ENCODE measurements at places on chromosomes 4 and X.

DNA sequence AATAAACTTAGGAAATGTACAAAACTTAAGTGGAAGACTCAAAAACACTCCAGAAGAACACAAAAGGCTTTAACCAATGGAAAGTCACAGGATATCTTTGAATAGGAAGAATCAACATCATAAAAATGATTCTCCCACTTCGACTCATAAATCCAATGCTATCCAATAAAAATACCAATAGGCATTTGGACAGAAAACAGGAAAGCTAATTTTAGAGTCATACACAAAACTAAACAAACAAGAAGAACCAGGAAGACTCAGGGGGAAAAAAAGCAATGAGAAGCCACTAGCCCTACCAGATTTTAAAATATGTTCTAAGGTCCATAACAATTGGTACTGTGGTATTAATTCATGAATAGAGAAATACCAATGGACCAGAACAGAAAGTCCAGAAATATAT is 28.2 kb downstream of the SLC9A7 start:
- DNase-seq: no peak

DNA sequence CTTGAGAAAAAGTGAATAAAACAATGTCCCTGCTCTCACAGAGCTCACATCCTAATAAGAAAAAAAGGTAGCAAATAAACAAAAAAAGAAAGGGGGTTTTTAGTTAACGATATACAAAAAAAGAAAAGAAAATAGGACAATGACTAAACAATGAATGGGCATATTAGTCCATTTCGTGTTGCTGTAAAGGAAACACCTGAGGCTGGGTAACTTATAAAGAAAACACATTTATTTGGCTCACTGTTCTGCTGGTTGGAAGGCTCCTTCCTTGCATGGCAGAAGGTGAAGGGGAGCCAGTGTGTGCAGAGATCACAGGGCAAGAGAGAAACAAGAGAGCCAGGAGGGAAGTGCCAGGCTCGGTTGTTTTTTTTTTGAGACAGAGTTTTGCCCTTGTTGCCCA is 4.7 kb upstream of the KLF3 start:
- DNase-seq: no peak

DNA sequence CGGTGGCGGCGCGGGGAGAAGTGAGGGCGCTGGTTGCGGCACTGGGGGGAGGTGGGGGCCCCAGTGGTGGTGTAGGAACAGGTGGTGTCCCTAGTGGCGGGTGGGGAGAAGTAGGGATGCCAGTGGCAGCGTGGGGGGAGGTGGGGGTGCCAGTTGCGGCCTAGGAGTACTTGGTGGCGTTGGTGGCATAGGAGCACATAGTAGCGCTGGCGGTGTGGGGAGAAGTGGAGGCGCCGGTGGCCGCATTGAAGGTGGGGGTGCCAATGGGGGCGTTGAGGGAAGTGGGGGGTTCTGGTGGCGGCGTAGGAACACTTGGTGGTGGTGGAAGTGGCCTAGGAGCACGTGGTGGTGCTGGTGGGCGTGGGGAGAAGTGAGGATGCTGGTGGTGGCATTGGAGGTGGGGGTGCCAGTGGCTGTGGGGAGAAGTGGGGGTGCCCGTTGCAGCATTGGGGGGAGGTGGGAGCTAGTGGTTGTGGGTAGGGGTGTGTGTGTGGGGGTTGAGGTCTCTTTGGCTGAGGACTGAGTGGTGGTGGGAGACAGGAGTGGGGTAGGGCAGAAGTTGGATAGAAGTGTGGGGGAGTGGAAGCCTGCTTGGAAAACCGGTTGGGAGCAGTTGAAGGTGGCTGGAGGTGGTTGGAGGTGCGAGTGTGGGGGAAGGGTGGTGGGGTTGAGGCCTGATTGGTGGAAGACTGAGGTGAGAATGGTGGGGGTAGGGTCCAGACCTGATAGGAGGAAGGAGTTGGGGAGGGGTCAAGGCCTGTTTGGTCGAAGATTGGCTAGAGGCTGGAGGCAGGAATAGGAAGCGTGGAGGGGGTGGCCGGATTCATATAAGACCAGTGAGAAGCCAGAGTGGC is 1.1 kb downstream of the GCNA start:
- DNase-seq: no peak

DNA sequence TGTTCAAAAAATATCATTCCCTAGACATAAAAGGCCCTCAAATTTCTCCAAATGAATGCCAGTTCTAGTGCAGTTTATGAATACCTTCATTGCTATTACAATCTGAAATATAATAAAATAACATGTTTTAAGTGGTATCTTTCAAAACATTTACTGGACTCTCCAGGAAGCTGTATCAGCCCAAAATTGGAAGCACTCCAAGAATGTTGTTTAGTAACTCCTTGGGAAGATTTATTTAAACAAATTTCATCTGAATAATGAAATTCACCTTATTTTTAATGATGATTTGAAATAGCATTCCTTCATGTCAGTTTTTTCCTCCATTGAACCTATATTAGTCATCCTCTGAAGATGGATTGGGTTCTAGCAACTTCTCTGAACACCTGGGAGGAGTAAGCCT is 217.2 kb upstream of the PCDH18 start:
- DNase-seq: no peak

- peak; percentile 23 for DNase-seq
Measured at GRCh38 chr4:150782311-150782710, 200.4 kb downstream of the MAB21L2 start.
